ENCODE measurements at places on chromosomes 1 and 21.

GRCh38 chr1:163875200-163875926 is 553.6 kb downstream of the NUF2 start:
- DNase-seq = no peak

DNA sequence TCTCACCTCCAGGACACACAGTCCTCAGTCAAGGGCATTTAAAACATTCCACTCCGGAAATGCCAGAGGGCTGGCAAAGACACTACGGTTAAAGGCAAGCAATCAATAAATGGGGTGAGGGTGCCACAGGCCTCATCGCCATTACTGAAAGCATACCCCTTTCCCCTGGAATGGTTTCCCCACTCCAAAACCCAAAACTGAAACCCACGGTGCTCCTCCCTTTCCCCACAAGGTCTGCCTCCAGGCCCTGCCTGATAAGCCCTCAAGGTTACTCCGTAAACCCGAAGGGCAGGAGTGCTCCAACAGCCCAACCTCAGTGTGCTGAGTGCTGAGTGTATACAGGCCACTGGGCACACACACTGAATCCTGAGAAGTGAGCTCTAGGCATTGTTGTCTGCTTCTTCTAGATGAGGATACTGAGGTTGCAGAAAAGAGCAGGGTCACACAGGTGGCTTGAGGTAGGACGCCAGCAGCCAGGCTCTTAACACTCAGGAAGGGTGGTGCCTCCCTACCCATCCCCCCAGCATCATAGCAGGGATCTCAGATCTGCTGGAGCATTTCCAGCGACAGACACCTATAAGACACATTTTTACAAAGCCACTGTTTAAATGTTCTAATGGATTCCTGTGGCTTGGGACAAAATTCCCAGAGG is 29.0 kb downstream of the SSBP3 start:
- no peak for DNase-seq

DNA sequence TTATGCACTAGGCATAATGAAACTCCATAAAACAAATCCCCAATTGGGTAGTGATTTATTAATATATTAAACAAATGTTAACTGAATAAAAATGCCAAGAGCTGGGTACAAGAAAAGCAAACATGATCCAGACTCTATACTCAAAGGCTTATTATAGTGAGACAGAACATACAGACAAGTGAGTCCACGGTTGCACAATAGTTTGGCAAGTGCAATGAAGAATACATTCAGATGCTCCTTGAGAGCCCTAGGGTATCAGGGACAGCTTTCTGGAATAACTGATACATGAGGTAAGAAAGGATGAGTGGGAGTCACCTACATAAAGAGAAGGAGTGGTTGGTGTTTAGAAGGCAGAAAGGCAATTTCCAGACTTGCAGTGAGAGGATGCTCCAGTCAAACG is 85.1 kb downstream of the VAV3 start:
- DNase-seq = no peak

GRCh38 chr21:44742418-44743153 is 31.2 kb upstream of the TSPEAR start:
- DNase-seq = no peak

- DNase-seq = no peak
Measured at GRCh38 chr1:65791801-65792668, 660 bp upstream of the PDE4B start.

DNA sequence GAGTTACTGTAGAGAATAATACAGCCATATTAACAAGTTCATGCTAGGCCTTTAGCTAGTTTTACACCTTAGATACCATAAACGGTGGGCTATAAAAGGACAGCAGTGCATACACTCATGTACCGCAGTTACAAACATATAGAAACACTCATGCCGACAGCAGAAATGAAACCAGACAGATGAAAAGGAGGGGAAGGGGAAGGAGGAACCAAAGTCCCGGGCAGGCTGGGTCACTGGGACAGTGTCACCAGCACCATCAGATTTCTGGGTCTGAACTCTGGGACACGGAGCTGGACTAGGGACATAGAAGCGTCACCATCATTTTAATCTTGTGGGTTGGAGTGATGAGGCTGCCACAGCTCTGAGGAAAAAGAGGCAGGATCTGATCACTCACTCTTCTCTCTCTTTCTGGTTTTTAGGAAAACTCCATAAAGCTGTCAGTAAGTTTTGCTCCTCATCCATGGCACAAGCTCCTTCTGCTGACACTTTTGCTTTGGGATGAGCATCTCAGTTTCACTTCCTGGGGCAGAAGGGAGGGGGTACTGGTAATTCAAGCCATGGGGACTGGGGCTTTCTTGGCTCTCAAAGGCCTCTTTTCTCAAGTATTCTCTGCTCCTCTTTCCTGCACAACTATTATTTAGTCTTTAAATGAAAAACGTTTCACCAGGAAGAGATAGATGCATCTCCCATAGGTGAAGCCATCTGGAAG is 7.8 kb upstream of the ZNF691 start:
- DNase-seq = no peak
